Lower lobe of right lung (tissue), 2 donors: ENCODE measurements at places on chromosomes 1 and 21.

DNA sequence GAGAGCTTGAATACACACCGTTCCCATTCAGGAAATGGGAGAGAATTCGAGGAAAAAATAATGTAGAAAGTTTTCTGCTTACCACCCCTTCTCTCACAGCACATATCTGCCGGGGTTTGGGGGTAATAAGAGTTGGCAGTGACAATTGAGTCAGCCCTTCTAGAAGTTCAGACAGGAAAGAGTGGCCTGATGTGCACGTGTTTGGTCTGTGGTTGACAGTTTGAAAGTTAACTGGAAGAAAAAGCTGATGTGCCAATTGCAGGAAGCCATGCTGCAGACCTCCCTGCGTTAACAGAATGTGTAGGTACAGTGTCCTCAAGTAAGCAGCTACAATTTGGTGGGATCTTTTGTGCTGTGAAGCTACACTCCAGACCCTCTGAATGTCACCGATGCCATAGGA is 50.9 kb downstream of the DHX9 start:
- no peak overlapping the region for H3K4me3 ChIP-seq
- DNase-seq: no peak
- peaks cover 44% of the 10 kb centered on the region for H3K36me3 ChIP-seq
- no peaks in the 10 kb centered on the region for H3K27me3 ChIP-seq

DNA sequence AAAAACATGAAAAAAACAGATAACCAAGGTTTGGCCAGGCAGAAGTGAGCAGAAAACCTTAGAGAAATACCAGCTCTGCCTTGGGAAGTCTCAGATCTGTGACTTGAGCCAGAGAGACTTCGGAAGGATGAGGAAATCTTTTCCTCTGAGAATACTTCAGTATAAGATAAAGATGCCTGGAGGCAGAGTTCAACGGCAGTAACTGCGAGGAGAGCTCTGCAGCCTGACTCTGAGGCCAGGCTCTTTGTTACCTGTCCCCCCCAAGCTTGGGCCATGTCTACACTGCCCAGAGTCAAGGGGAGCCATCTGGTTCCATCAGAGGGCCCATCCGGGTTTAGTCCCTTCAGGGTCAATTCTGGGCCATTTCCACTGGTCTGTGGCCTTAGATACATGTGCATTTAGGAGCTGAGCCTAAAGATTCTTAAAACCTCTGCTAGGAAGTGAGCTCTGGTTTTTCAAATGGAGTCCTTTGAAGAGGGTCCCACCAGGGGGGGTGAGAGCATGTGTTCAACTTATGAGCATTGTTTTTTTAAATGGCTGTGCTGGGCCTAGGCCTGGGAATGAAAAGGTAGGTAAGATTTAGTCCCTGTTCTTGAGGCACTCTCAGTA is 8.7 kb downstream of the KIRREL1 start:
- H3K27ac ChIP-seq: peak overlapping the region; percentile 28
- no peaks in the 10 kb centered on the region for H3K36me3 ChIP-seq
- no peak overlapping the region for H3K4me3 ChIP-seq
- peaks cover 43% of the 10 kb centered on the region for H3K4me1 ChIP-seq
- H3K27me3 ChIP-seq: no peaks in the 10 kb centered on the region
- DNase-seq: no peak

- no peak overlapping the region for H3K27ac ChIP-seq
- no peaks in the 10 kb centered on the region for H3K4me1 ChIP-seq
- no peaks in the 10 kb centered on the region for H3K36me3 ChIP-seq
- no peaks in the 10 kb centered on the region for H3K27me3 ChIP-seq
- DNase-seq: no peak
- H3K4me3 ChIP-seq: no peak overlapping the region
Measured at GRCh38 chr1:77040826-77041225, 173.5 kb downstream of the ST6GALNAC5 start.

DNA sequence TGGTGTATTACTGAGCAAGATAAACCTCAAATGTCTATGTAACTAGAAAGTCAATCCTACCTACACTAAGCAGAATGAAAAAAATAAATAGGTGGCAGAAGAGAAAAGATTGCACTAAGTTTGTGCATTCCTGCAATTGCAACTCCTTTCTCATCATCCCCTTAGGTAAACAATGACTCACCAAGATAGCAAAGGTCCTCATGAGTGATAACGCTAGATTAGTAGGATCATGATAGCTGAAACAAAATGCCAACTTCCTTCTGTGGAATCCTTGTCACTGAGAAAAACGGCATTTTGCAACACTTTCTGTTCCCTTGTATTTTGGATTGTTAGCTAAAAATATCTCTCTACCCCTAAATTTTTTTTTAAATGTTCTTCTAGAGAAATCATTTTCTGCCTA is 20.0 kb upstream of the FCER1A start:
- H3K4me1 ChIP-seq: no peaks in the 10 kb centered on the region
- no peak for DNase-seq
- H3K27me3 ChIP-seq: no peaks in the 10 kb centered on the region
- no peak overlapping the region for H3K27ac ChIP-seq

DNA sequence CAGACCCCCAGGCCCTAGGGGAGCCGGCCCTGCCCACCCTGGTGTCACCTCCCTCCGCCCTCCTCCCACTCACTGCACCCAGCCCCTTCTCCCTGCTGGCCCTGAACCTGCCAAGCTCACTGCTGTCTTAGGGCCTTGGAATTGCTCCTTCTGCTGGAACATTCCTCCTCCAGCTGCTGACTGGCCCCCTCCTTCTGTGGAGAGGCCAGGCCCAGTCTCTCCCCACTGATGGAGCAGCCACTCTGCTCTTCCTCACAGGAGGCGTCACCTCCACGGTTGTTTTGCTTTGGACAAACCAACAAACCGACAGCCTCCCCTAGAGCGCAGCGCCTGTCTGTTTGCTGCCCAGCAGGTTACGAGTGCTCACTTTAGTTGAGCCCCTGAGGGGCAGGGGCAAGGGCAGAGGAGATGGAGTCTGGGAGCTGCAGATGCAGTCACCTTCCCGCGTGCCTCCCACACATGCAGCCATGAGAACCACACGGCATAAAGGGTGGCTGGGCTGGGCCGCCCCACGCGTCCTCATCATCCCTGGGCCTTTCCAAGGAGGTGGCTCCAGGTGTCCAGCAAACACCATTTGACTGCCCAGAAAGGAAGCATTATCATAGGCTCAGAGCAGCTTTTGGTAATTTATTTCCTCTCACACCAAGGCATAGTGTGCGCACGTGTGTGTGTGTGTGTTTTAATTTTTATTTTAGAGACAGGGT is 9.4 kb downstream of the OXCT2 start:
- H3K27ac ChIP-seq: no peak overlapping the region
- peaks cover 45% of the 10 kb centered on the region for H3K36me3 ChIP-seq
- H3K27me3 ChIP-seq: no peaks in the 10 kb centered on the region
- no peak for DNase-seq

DNA sequence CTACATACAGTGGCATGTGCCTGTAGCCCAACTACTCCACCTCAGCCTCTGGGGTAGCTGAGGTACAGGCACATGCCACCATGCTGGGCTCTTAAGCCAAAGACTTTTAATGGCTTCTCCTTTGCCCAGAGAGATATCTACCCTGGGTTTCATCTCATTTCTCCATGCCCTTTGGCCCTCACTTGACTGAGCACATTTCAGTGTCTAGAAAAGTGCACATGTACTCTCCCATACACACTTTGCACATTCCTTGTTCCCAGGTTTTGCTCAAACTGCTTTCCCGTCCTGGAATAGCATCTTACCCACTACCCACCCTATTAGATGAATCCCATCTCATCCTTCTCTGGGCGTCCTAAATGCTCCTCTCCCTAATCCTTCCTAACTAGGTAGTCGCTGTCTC is 10.2 kb upstream of the RXRG start:
- no peak for DNase-seq
- H3K4me3 ChIP-seq: no peak overlapping the region
- H3K36me3 ChIP-seq: no peaks in the 10 kb centered on the region
- no peaks in the 10 kb centered on the region for H3K4me1 ChIP-seq
- no peak overlapping the region for H3K27ac ChIP-seq

GRCh38 chr1:2587071-2587859 is 688 bp downstream of the PRXL2B start:
- H3K4me1 ChIP-seq: peaks cover 37% of the 10 kb centered on the region
- peak overlapping the region; percentile 98 for H3K27ac ChIP-seq
- no peaks in the 10 kb centered on the region for H3K27me3 ChIP-seq
- peaks cover 3% of the 10 kb centered on the region for H3K36me3 ChIP-seq
- no peak for DNase-seq

- H3K27ac ChIP-seq: no peak within 1 kb of the TSS
- no peak for DNase-seq
- no peaks in the 10 kb centered on the region for H3K36me3 ChIP-seq
- peak within 1 kb of the TSS; percentile 39 for H3K4me3 ChIP-seq
- peaks cover 29% of the 10 kb centered on the region for H3K4me1 ChIP-seq
Measured at GRCh38 chr1:156858959-156859522, at the start of gene INSRR. Gene INSRR, minus strand, starts transcription at chr1:156859117. Its CDS starts 496 bp downstream, at chr1:156858621.

DNA sequence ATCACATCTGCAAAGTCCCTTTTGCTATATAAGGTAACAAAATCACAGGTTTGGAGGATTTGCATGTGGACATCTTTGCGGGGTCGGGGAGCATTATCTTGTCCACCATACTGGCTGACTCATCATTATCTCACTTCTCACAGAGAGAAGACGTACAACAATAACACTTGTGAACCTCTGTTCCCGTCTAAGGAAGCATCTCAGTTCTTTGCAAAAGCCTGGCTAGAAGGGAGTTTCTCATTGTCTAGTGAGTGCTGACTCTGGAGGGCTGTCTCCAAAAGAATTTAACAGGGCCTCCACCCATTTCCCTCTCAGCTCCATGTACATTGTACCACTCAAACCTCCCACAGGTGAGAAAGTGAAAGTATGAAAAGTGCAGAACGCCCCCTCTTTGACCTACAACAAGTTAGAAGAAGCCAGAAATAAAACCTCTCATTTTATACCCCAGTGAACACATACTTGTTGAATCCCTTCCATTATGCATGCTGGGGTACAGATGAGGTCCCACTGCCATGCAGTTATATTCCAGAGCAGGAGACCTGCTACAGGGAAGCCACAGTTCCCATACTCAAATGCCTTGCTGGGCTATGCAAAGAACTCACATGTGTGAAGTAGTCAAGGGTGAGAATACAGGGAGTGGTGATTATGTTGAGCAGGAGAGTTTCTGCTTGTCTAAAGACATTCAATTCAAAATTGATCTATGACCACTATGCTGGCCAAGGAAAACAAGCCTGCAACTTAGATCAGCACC is 121.7 kb upstream of the PRDX6 start:
- H3K27ac ChIP-seq: no peak overlapping the region
- H3K36me3 ChIP-seq: no peaks in the 10 kb centered on the region
- no peak overlapping the region for H3K4me3 ChIP-seq
- no peaks in the 10 kb centered on the region for H3K4me1 ChIP-seq
- no peak for DNase-seq

- no peaks in the 10 kb centered on the region for H3K36me3 ChIP-seq
- no peak for DNase-seq
- H3K4me3 ChIP-seq: peak overlapping the region; percentile 61
- peak overlapping the region; percentile 85 for H3K27ac ChIP-seq
Measured at GRCh38 chr1:247110627-247111258, 6.6 kb upstream of the ZNF669 start.
